ENCODE measurements at places on chromosomes 2 and 18.

DNA sequence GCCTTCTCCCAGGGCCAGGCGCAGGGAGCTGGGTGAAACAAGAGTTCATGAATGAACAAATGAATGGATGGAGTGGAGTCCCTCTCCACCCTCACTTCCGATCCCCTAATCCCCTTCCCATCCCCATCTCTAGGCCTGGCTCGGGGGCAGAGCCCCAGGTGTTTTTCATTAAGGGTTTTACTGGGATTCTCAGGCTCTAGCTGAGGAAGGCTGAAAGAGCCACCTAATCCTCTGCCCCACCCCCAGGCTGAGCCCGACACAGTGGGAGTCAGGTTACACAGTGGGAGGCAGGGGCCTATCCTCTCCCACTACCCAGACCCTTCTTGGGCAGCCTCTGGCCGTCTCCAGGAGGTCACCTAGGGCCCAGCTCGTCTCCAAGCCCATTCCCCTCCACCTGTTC lies 36.1 kb downstream of the SDC1 start:
- DNase-seq: no peak

DNA sequence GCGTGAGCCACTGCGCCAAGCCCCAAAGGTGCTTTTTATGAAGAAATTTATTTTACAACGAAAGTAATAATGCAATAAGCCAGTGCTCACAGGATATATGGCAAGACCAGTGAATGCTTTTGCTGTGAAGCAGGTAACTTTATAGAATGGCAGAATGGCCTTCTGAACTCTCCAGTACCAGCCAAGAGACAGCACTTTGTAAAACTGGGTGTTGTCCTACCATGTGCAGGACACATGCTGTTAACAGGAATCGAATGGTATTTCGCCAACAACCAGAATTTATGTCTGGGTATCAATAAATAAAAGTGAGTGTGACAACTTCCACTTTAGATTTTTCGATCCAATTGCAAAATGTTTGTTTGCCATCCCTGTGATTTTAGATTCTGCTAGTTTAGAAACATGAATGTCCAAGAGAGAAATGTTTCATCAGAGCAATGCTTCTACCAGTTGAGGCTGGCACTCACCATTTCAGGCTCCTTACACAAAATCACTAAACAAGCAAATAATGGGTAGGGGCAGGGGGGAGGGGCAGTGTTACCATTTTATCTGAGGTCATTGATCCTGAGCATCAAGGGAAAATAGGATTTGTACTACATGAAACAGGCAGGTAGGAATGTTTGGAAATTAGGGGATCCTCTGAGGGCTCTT lies 95.9 kb downstream of the ATL2 start:
- no peak for DNase-seq

DNA sequence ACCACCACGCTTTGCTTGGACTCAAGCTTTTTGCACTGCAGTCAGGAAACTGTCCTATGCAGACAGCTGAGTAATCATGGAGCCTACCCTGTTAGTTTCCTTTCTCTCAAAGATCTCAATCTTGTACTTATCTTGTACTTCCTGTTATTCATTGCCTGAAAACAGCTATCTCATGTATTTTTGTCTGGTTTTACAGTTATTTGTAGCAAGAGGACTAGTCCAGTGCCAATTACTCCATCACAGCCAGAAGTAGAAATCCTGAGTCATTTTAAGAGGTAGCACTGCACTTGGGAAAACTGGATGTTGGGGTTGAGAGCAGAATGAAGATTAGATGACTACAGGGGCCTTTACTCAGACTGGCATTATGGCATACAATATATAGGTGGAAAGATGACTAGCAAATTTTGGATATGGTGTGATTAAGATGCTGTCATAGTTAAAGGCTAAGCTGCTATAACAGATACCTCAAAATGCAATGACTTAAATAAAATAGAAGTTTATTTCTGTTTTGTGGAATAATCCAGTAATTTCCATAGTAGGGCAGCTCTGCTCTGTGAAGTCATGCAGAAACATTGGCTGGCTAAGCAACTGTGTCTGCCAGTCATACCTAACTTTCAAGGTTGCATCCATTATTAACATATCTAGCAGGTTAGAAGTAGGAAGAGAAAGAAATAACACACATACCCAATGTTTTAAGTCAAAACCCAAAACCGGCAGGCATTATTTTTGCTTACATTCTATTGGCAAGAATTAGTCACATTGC lies 21.1 kb upstream of the CHMP3 start:
- no peak for DNase-seq

DNA sequence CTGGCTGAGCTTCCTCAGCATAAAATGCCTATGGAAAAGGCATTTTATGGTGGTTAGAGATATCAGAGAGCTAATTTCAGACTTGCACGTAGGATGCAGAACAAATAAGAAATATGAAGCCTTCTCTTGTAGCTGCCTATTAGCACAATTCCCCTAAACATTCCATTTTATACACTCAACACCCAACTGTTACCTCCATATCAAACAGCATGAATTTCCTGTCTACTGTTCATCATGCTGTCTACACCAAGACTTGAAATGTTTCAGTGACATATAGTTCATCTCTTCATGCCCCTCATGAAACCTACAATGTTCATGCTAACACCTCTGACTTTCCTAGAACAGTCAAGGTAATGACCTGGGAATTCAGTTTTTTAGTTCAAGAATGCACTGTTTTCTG lies 249.9 kb downstream of the PIEZO2 start:
- DNase-seq: no peak

DNA sequence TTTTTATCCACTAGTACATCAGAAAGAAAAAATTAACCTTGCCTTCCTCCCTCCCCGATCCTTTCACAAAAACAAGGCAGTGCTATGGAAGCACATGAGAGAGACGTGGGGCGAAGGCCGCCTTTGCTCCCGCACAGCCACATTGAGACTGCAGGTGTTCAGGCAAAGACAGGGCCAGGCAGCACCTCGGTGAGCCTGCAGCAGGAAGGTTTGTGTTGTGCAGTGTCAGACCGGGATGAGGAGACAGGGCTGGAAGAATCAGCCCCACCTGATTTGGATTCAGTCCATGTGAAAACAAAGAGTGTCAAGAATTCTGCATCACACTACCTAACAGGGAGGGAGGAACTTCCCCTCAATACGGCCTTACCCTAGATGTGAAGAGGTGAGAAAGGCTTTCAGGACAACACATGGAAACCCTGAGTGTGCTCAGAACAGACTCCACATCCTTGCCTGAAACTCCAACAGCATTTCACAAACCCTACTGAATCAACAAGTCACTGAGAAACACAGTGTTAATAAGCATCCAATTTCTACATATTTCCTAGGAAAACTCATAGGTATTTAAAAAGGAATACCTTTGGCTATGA lies 59.6 kb downstream of the HDAC4 start:
- no peak for DNase-seq

GRCh38 chr2:30231212-30231995 lies at the start of gene LBH:
Gene LBH, plus strand, starts transcription at chr2:30231534. Its CDS starts 205 bp downstream, at chr2:30231739.
- DNase-seq: peak; percentile 17

- no peak for DNase-seq
These were observed 61.7 kb downstream of the PLB1 start for GRCh38 chr2:28557389-28558131.

GRCh38 chr2:144490857-144491256 lies 29.1 kb downstream of the ZEB2 start:
- DNase-seq: no peak

DNA sequence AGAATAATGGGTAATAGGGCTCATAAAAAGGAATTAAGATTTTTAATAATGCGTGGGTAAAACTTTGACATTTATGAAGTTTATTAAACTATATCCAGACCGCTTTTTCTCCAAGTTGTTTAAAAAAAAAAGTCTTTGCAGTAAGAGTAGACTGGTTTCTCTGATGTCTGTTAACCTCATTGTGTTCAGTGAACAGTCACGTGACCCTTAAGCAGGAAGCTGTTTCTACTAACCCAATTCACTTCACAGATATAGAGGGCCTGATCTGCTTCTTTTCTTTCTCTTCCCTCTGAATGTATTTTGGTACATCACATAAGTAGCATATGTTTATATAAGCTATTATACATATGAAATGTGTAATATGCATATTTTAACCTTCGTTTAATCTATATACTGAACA lies 1011.3 kb upstream of the CELF4 start:
- DNase-seq: no peak

DNA sequence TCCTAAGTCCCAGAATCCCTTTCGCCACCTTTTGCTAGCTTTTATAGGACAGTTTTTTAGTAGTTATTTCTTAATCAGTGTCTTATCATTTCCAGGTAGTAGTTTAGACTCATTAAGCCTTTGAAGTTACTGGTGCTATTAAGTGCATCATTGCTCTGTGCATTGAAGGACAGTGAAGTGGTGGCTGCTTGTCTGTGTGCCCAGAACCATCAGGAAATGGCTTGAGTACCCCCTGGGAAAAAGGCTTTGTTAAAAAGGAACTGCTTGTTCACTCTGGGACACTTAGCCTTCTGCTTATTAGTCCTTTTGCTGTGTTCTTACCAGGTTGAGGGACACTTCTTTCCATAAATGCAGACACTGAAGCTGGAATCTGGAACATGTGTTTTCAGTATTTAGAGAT lies 30.0 kb downstream of the DTNA start:
- no peak for DNase-seq

- DNase-seq: peak; percentile 3
These were observed 29.0 kb downstream of the LGALSL start for GRCh38 chr2:64482765-64483504.

GRCh38 chr2:27428978-27429541 lies 629 bp downstream of the NRBP1 start:
- peak; percentile 49 for DNase-seq

DNA sequence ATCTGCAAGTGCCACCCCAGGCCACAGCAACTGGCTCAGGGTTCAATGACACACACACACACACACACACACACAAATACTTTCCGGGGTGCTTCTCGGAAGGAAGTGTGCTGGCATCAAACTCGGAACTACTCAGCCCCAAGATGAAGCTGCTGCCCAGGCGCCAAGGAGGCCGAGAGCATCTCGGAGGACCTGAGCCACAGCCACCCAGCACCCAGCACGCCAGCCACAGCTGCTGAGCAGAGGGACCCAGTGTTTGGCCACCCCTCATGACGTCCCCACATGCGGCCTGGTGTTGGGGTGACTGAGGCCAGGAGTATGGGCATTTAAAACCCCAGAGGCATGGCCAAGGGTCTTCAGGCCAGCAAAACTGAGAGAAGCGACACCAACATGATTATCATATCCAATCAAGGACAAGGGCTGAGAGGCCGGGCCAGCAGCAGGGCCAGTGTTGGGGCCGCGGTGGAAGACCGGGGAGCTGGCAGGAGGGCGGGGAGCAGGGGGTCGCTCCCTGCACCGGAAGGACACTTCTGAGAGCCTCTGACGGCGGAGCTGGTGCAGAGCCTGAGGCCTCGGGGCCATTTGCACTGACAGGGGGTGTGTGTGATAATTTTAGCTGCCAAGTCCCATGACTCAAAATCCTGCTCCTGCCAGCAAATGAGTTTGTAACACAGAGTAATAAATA lies 61.8 kb downstream of the BIN1 start:
- no peak for DNase-seq

- no peak for DNase-seq
These were observed 62.6 kb upstream of the STK17B start for GRCh38 chr2:196233805-196234475.

GRCh38 chr2:1777781-1778180 lies 33.5 kb upstream of the PXDN start:
- no peak for DNase-seq

GRCh38 chr2:217387776-217388387 lies 528.0 kb upstream of the TNP1 start:
- DNase-seq: peak; percentile 33

Measured in NCI-H2029 (cell line).